ENCODE measurements at places on chromosomes 11 and 22.
A peak's percentile ranks its signal among the peaks of the same experiment; 100 is the strongest.

GRCh38 chr11:10322830-10323792 is 18.2 kb downstream of the ADM start:
- DNase-seq: peak; percentile 58

- no peak for DNase-seq
Measured at GRCh38 chr11:111352935-111353710, 26.0 kb downstream of the POU2AF1 start.

DNA sequence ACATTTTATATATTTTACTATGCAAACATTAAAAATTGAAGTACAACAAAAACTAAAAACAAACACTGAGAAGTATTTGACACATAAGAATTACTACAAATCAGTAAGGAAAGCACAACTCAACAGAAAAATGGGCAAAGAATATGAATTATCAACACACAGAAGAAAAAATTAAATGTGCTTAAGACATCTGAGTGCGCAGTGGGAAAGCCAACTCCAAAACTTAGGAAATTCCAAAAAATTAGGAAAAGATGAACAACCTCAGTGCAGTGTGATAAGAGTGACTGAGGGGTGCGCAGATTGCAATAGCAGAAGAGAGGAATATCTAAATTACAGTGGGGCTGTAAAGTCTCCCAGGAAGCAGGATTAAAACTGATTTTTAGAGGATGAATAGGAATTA is 1.9 kb upstream of the TMEM41B start:
- no peak for DNase-seq

DNA sequence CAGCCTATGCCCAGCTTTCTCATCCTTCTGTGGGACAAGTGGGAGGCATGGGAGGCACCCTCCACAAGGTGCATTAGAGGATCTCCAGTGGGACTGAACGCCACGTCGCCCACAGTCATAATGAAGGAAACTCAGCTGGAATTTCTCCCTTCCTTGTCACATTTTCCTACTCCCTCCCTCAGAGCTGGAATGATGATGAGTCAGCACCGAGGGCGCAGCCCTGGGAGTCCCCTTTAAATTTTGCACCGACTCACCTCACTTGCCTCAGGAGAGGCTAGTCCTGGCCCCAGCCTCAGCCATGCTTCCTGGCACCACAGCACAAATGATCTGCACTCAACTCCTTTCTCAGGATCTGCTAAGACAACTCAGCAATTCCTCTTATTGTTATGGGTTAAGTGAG is 34.3 kb downstream of the DBX1 start:
- no peak for DNase-seq

- DNase-seq: peak; percentile 36
Measured at GRCh38 chr22:39496131-39496838, 5.8 kb upstream of the MIEF1 start.

DNA sequence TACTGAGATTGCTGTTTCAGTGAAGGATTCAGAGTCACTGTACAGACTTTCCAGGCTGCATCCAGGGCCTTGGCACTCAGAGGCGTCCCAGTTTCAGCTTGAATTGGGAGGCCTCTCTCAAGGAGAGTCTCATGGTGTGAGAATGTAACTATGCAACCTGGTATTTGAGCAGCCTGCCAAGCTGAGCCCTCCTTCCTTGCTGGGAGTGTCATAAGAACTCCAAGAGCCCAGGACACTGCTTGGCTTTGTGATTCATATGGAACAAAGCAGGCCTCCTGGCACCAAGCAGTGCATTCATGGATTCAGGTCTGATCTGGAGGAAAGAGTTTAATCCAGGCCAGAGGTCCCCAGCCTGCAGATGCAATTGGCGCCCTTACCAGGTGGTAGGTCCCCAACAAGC is 171.7 kb downstream of the DBX1 start:
- DNase-seq: no peak

DNA sequence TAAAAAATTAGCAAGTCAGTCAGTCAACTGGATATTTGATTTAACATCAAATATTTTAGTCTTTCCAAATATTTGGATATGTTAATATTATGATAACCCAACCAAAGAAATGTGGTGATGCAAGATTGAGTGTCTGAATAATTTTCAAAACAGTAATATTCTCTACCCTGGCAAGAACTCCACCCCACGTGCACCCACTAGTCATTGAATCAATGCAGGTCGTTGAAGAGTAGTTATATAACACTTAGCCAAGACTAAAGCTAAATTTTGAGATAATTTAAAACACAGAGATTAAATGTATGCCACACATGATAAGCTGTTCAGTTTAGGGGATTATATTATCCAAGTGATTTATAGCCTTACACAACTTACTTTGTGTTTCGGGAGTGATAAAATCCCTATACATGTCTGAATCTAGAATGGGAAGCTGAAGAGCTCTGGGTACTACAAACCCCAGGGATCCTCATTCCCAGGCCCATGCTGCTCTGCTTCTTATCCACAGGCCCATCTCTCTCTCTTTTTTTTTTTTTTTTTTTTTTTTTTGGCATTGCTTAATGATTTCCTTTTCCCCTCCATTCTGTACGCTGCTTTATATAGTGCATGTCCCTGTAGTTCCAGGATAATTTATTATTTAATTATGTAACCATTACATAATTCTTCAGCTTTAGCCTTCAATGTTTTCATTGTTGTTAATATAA is 392.9 kb downstream of the NTM start:
- no peak for DNase-seq

DNA sequence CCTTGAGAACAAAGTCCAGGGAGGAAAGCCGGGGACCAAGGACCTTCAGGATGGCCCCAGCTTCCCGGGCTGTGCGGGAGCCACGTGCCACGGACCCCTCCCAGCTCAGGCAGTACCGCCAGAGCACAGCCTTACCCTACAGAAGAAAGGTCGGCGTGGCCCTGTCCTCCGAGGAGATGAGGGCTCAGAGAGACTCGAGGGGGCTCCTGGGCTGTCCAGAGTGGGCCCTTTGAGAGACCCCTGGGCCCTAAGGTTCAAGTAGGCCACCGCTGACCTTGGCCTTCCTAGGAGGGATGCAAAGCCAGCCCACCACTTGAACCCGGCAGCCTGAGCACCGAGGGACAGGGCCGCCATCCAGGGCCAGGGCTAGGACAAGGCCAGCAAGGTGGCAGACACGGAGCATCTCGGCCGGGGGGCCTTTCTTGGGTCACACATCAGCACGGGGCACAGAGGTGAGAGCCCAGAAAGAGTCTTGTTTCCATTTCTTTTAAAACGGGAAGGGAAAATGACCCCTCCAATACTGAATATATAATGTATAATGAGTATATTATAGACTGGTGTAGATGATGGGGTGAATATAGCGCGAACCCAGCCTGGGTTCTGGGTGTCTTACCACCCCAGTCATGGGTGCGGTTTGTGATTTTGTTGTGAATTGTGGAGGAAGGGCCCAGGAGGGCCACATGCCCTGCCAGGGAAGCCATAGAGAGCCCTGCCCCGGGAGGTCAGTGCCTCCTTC is 34.4 kb upstream of the PPARA start:
- no peak for DNase-seq

DNA sequence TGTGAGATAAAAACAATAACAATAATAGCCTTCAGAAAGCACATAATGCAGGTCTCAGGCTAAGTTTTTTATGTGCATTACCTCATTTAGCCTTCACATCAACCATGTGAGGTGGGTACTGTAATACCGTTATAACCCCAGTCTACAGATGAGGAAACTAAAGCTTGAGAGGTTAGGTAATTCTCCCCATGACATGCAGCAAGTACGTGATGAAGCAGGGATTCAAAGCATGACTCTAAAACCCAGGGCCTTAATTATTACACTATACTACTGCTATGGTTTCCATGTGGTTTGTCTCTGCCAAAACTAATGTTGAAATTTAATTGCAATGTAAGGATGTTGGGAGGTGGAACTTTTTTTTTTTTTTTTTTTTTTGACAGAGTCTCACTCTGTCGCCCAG is 37.7 kb upstream of the FDX1 start:
- DNase-seq: no peak

DNA sequence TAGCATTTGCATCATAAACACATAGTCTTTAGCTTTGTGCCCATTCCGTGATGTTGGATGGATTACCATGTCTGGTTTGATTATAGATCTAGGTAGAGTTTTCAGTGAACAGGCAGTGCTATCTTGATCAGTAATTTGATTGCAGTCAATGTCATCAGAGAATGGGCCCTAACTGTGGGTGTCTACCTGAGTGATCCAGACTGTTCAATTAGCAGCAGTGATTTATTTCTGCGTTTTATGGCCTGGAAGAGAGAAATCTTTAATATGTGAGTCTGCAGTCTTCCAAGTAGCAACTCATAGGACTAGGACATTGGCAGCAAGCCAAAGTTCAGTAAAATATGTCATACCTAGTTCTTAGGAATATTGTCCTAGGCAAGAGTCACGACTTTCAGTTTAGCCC is 80.3 kb downstream of the CASP12 start:
- DNase-seq: no peak

DNA sequence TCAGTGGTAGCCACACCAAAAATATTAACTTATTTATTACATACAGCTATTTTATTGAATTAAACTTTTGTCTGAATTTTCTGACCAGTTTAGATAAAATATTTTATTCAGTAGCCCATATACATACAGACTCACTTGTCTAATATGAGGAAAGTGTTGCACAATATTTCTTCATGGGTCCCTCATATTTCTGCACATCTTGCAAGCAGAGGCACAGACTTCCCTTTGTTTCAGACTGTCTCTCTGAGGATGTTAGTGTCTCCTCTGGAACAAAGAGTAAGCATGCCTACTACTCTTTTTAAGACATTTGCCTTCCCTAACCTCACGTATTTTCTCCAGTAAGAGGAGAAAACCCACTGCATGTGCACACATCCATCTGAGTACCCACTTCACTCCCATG is 81.2 kb downstream of the OR5AK2 start:
- no peak for DNase-seq

DNA sequence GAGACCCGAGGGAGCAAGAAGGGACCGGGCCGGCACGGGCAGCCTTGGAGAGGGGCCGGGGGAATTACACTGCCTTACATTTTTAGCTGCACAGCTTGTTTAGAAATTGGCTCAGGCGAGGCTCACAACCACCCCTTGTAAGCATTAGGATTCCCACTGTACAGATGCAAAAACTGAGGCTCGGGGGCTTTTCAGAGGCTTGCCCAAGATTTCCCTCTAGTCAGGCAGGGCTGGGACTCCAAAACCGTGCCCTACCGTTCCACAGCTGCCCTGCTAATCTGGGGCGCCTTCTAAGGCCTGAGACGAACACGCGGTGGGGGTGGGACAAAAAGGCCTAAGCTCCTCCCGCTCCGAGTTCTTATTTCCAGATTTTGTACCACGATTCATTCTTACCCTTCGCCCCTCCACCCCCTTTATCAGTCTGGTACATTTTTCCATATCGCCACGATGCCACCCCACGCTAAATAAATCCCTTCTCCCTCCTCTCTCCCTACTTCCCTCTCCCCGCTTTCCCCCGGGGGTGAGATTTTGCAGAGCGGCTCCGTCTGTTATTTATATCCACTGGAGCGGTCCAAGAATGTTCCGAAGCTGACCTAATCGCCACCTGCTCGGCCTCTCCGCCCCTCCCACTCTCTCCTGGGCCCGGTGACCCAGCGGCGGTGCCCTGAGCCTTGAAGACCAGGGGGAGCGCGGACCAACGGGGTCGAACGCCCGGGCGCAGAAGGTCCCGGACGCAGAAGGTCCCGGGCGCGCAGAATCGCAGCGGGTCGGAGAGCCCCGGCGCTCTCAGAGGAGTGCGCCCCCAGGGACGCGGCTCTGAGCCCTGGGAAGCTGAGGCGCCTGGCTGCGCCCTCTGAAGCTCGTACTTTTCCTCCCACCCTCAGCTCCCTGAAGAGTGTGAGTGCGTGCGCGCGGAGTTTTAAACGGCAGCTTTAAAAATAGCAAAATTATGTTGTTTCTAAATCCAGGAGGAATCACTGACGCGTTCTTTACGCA is 764 bp upstream of the PACSIN3 start:
- peak; percentile 51 for DNase-seq

GRCh38 chr11:119797736-119798135 is 68.7 kb upstream of the NECTIN1 start:
- no peak for DNase-seq

DNA sequence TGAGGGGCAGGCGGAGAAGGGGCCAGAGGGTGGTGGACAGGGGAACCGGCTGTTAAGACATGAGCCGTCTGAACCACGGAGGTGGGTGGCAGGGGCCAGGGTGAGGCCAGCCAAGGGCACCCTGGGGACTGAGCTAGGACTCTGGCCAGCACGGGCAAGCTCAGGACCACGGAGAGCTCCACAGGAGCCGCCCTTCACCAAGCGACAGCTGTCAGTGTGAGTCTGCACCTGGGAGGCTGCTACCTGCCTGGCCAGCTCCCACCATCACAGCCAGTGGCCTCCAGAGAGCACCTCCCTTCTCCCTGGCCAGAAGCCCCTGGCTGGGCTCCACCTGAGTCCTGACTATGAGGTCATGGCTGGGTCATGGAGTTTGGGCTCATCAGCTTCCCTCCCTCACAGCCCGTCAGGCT is 21.6 kb downstream of the MGAT3 start:
- no peak for DNase-seq

- DNase-seq: peak; percentile 65
Measured at GRCh38 chr22:50498322-50498890, 9.1 kb downstream of the LMF2 start.

GRCh38 chr11:97557399-97557798 is 1167.6 kb downstream of the JRKL start:
- no peak for DNase-seq

DNA sequence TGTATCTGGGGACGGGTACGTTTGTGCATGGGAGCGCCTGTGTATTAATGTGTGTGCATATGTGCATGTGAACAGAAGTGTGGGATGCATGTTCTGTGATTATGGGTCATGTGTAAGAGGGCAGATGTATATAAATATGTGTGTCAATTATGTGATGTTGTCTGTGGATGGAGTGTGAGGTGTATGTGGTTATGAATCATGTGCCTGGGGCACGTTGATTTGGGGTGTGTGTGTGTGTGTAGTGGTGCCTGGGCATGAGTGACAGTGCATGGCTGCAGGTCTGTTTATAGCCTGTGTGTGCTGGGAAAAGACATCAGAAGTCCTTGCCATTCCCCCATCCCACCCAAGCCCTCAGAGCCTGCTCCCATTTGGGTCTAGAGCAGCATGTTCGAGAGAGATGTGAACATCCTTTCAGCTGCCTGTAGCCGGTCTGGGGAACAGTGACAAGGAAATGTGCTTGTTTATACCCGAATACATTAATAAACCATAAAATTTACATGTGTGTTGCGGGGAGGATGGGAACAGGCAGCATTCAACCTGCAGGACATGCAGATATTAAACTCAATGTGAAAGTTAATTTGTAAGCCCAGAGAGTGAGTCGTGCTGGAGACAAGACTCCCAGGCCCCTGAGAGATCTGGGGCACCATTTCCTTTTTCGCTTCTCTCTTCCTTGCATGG is 129.0 kb downstream of the NECTIN1 start:
- DNase-seq: no peak
